Posterior vena cava (tissue), 2 donors: ENCODE measurements at places on chromosomes 13 and 19. TPM values are rescaled to one million over a fixed set of nuclear protein-coding genes. Genes with fewer than 3 reads are reported as not detected.
A peak's percentile ranks its signal among the peaks of the same experiment; 100 is the strongest.

DNA sequence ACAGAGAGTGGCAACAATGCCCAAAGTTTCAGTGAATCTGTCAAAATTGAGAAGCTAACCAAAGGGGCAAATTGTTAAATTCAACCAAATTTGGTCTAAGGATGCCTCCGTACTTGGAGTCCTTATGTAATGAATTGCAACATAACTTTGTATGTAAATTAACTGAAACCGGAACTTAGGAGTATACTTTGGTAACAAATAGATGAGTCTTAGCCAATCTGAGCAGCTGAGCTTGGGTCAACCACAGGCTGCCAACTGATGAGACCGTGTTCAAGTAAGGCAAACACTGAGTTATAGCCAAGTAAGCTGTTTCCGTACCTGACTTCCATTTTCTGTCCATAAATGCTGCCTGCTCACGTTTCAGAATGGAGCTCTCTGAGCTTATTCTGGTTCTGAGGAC lies 5.3 kb downstream of the VWA8 start:
- no peak for DNase-seq

DNA sequence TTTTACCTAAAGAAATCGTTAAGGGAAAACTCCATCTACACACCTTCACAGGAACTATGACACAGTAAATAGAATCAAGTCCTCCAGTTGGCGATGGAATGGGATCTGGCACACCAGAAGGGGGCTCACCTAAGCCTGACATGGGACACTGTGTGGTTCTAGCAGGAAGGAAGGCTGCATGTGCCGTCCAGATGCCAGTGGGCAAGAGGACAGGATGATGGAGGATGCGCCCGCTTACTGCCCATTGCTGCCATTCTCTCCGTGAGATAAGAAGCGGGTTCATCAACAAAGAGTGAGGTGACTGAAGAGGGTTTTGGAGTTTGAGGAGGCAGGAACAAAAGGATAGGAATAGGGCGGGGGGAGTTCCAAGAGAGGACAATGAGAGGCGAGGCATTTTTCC lies 2.9 kb upstream of the CYP2F1 start:
- peak; percentile 31 for DNase-seq

DNA sequence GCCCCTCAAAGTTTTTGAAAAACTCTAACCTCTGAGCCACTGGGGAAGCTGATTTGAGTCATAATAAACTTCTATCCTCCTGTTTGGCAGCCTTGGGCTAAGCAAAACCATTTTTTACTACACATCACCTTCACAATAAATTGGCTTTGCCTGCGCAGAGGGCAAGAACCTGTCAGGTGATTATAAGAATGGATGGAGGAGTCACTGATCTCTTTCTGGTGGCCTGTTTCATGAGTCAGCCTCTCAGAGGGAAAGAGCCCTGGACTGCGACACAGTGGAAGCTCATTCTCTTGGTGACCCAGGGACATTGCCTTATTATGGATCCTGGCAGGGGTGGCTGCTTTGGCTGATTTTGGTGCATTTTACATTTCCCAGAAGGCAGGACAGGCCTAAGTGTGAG lies 17.5 kb upstream of the PSG9 start:
- DNase-seq: no peak

DNA sequence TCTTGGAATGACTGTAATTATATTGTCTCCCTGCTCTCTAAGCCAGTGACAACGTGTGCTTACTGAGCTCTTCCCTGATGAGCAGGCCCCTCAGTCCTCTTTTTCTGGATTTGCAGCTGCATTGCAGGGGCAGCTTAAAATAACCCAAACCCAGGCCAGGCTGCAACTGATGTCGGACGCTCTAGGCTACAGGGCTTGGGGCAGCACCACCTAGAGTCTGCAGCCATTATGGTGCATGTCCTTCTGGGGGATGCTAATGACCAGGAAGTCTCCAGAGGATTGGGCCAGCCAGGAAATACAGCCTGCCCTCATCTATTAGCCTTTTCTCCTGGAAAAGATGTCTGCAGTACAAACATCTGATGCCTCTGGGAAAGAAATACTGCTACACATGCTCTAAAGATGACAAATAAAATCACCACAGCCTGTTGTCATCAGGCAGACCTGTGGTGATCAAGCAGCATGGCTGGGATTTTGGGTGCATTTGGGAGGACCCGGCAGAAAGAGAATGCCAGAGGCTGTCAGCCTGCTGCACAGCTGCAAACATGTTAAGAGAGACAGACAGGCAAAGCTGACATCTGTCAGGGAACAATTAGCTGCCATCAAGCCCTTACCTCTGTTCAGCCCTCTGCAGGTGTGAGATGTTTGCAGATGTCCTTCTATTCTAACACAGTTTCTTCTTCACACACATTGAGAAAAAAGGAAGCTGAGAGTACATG lies 51.8 kb downstream of the CCDC70 start:
- peak; percentile 23 for DNase-seq

ZNF611 gene
- total RNA-seq: 15.0 TPM

LRG1 gene
- 1.9 TPM for total RNA-seq

GRCh38 chr13:114038211-114038613 lies 64.3 kb upstream of the C13orf46 start:
- DNase-seq: no peak

GRCh38 chr19:27993619-27994570 lies 1219.1 kb downstream of the UQCRFS1 start:
- DNase-seq: no peak

DNA sequence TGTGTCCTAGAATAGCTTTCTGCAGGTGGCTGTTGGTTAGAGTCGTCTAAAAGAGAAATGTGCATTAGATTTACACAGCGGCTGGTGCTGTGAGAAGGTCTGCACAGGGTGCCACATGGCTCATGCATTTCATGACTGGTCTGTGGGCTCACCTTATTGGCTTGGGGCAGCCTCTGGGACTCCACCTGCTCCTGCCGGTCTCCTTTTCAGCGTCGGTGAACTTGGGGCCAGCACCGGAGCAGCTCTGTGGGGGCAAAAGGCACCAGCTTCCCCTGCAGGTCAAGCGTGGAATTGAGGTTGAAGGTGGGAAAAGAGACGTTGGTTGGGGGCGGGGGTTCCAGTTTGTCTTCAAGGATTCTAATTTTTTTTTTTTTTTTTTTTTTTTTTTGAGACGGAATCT lies 3.1 kb upstream of the PNMA8C start:
- no peak for DNase-seq

ZNF761 gene
- total RNA-seq: 9.9 TPM

DNA sequence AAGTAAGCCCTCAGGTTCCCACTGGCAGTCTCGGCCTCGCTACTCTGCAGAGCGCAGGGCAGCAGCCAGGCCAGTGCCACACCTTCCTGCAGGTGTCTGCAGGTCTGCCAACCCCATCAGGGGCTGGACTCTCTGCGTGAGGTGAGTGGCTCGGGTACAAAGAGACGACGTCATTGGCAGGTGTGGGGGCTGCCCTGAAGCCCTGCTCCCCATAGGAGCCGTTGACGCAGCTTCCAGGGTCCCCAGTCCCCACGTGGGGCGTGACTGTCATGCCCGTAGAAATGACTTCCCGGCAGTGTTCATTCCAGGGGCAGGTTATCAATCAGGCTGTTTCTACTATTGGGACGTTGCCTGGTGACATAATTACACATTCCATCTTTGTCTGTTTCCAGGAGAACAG lies 15.3 kb upstream of the GJB6 start:
- no peak for DNase-seq

HPN gene
- total RNA-seq: 1.00 TPM

- DNase-seq: no peak
These were observed 12.7 kb upstream of the HNRNPL start for GRCh38 chr19:38862321-38863059.

DNA sequence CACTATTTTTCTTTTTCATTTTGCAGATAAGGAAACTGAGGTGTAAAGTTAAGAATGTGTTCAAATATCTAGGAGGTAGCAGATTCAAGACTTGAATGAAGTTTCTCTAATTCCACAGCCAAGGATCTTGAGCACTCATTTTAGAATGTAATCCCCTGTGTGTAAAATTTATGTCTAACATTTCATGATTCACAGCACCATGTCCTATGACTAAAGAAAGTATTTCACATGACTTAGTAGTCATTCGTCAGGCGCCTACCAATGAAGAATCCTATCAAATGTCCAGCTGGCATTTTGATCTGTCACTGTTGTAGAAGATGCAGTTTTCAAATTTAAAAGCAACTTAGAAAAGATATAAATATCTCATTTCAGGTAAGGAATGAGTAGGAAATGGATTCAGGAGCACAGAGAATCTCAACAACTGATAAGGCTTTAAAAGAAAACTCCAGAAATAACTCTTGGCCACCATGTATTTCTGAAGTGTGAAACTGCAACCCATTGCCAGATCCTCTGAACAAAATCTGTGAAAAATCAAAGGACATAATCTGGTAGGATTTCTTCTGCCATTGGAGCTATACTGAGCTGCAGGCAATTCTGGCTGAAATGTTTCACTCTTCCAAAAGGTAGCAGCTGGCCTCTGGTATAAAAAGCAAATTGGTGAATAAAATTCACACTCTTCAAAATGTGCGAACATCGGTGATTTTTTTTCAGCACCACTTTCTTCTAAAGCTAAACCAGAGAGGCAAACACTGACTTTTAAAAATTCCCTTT lies 92.2 kb downstream of the DCLK1 start:
- no peak for DNase-seq

DNA sequence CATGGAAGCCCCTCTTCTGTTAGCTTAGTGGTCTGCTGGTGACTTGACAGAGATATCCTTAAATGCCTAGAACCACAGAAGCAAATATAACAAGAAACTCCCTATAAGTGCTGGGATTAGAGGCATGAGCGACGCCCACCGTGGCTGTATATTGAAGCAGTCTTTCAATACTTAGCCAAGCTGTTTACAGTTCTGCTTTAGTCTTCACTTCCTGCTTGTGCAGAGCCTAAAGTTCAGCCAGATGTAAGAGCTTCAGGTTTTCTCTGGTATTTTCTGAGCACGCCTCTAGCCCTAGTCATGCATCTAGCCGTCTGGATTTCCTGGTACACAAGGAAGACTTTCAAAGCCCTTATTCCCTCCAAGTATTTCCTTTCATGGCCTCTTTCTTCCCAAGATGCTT lies 28.5 kb downstream of the TRPM4 start:
- DNase-seq: no peak

DNA sequence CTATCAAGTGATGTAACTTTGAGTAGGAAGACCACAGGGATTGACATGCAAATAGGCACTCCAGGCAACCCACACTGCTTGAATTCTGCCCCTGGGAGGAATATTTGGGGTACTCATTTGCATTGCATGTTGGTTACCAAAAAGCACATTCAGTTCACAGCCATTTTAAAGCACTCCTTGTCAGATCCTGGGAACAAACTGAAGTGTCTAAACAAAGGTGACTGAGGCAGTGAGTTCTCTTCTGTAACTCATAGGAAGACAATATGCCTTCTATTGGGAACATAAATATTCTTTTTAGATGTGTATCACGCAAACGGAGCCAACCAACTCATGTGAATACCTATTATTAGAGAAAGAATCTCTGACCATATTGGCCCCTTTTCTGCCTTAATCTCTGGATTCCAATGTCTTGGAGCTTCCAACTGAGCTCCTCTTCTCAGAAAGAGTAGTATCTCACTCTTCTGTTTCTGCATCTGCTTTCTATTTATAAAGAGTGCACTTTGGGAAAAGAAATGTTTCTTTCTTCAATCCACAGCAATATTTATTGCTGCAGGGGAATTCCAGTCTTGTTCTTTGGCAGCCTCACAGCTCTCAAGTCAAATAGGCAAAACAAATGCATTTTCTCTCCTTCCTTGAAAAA lies 125.7 kb upstream of the NBEA start:
- DNase-seq: no peak

DNA sequence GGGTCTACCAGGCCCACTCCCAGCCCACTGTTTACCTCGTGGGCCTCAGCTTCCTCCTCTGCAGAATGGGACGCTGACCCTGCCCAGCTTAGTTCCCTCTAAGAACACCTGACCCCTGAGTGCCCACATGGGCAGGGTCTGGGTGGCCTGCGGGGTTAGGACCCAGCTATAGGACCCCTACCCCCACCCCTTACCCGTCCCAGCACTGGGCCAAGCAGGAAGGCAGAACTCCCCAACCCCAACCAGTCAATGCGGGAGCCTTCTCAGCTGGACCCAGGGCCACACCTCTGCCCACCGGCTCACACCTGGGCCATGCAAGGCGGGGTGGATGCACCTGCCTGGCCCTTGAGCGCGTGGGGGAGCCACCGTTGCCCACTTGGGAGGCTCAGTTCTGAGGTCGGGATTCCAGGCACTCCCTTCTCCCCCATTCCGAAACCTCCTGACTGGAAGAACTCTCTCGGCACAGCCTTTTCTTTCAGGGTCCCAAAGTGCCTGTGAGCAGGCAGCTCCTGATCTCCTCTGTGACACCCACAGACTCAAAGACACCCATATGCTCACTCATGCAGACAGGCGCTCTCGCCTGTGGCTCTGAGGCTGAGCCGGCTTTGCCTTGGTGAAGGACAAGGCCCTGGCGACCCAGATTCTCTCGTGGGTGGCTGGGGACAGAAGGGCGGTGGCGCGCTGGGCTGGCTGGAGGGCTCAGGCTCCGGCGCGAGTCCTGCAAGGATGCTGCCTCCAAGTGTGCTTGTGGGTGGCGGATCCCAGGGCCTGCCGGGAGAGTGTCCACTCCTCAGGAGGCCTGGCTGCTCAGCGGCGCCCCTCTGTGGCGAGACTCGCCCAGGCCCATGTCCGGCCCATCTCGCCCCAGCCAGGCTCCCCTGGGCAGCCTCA lies 27.9 kb upstream of the PARP4 start:
- DNase-seq: no peak

DNA sequence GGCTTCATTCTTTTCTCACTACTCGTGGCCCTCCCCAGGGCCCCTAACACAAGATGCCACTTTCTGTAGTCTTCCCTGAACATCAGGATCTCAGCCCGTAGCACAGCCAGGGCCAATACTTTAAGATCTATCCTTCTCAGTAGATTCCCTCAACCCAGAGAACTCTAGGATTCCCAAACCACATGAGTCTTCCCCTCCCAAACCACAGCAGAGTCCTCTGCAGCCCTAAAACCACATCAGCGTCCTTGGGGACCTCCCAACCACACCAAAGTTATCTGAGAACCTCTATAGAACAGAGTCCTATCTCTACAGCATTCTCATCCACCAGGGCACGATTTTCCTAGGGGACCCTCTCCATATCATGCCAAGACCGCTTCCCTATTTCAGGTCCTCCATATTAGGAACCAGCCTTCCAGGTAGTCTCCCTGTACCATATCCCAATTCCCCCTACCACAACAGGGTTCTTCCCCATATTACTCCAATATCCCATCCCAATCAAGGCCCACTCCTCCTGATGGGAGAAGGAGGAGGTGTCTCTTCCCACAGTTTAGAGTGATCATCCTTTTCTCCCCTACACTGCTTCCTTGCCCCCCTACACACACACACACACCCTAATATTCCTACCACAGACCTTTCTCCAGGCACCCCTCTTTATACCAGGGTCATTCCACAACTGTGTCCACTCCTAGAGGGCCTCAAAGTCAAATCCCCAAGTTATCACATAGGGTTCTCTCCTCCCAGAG lies 1.4 kb downstream of the DYRK1B start:
- DNase-seq: no peak

GRCh38 chr19:24048261-24048660 lies 38.7 kb upstream of the ZNF254 start:
- no peak for DNase-seq

BRCA2 gene
- total RNA-seq: 2.8 TPM
